Activated T-helper 1 cell treated with anti-CD3 and anti-CD28 coated beads, Interleukin-12 subunit alpha, Interleukin-12 subunit beta, Interleukin-2, Interleukin-4 antibody, amounts not matched to agents 30 ng/mL and 10 ng/mL and 1 ng/mL, durations not matched to agents 14 hours and 24 hours and 36 hours (primary cell): ENCODE measurements at places on chromosomes 3 and 15.

- no peak for DNase-seq
These were observed 287.3 kb upstream of the CTDSPL start for GRCh38 chr3:37574177-37574943.

GRCh38 chr15:86001200-86001599 is 78.5 kb upstream of the AGBL1 start:
- no peak for DNase-seq

DNA sequence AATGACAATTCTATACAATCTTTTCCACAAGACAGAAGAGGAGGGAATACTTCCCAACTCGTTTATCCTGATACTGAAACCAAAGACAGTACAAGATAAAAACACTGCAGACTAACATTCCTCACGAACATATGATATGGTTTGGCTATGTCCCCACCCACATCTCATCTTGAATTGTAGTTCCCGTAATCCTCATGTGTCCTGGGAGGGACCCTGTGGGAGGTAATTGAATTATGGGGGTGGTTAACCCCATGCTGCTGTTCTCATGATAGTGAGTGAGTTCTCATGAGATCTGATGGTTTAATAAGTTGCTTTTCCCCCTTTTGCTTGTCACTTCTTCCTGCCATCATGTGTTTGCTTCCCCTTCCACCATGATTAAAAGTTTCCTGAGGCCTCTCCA is 83.9 kb upstream of the PROK2 start:
- no peak for DNase-seq

- DNase-seq: no peak
These were observed 87.7 kb downstream of the REC114 start for GRCh38 chr15:73530649-73531048.

DNA sequence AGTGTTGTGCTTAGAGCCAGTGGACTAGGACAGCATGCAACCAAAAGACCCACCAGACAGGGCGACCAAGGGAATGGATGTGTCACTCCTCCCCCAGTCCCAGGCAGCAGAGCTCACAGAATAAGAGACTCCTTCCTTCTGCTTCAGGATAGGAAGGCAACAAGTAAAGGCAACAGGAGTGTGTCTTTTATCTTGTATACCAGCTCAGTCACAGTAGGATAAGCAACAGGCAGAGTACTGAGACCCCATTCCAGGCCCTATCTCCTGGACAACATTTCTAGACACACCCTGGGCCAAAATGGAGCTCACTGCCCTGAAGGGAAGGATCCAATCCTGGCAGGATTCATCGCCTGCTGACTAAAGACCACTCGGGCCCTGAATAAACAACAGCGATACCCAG is 25.0 kb downstream of the PDCD10 start:
- DNase-seq: no peak

- no peak for DNase-seq
These were observed 51.8 kb upstream of the B3GALNT1 start for GRCh38 chr3:161156936-161157335.

DNA sequence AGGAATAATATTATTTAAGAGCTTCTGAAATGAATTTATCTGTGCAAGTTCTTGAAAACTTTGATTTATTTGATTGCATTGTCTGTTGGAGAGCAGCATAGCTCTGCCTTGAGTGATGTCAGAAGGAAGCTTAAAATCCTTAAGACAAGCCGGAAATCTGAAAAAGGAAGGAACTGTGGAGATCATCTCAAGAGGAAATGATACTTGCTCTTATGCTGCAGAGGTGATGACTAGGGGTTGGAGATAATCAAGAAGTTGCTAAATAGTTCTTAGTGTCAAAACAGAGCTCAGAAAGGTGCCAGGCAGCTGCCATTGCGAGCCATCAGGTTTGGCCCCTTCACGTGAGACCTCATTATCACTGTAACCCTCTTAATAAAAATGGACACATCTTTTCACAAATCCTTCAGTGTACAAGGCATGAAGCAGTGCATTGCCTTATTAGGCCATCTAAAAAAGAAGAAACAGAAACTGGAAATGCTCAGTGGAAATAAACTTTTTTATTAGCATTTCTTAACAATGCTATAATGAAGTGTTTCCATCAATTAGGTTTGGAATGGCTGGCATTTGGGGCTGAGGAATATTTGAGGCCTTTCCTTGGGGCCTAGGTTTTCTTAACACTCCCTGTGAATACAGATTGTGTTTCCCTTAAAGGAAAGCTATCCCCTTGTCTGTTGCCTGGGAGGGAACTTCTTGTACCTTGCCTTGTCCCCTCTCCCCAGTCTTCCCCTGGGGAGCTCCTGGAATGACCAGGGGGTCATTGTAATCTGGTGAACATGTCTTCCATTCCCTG is 34.5 kb upstream of the VILL start:
- DNase-seq: no peak
